ENCODE measurements at places on chromosomes 5 and 9.
A peak's percentile ranks its signal among the peaks of the same experiment; 100 is the strongest.

DNA sequence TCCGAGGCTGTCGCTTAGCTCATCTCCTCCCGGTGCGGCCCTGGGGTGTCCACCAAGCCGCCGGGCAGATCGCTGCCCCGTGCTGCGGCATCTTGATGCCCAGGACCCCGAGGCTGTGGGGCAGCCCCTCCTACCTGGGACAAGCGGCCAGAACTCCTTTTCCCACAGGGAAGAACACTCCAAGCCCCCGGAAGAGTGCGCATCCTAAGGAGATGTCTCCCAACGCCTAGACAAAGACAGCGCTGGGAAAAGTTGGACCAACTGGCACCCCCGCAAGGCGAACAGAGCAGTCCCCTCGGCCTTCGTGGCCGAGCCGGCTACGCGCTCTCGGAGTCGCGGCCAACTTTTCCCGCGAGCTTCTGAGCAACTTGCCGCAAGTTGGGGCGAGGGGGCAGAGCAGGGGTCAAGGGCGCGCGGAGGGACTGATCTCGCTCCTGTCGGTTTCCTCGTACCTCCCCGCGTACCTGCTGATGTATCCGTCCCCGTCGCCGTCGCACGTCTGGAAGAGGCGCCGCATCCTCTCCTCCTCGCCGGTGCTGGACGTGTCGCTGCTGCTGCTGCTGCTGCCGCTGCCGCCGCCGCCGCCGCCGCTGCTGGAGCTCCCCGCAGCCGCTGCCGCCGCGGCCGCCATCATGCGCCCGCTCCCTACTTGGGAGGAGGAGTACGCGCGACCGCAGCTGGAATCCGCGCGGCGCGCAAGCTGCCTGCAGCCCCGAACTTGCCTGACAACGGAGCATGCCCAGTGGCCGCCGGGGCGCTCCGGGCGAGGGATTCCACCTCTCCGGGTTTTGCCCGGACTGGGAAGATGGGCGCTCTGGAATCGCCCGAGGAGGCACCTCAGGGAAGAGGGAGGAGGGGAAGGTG lies at the start of gene MCC:
Gene MCC, minus strand, starts transcription at position 673 of the 864 bp plus-strand sequence.
- peak; percentile 5 for DNase-seq

- no peak for DNase-seq
Measured at GRCh38 chr9:122519376-122519775, 435 bp downstream of the OR1J4 start.

GRCh38 chr5:135075621-135076020 lies 41.6 kb upstream of the PITX1 start:
- DNase-seq, result no peak

GRCh38 chr9:69253057-69253456 lies 72.0 kb upstream of the ENTREP1 start:
- DNase-seq, result no peak

DNA sequence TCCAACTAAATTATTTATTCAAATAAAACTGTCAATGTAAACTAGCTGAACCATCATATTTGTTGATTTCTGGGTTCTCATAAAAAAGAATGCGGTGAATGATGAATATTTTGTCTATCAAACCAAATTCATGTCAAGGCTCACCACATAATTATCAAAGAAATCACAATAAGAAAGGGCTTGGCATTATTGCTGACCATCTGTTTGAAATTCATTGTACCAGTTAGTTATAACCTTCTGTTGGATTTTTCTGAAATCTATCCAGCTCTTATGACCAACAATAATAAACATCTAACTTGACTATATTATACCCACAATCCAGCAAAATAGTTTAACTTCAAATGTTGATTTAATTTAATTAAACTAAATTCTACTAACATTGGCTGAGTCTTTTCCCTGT lies 53.1 kb downstream of the GABRA1 start:
- DNase-seq, result no peak

DNA sequence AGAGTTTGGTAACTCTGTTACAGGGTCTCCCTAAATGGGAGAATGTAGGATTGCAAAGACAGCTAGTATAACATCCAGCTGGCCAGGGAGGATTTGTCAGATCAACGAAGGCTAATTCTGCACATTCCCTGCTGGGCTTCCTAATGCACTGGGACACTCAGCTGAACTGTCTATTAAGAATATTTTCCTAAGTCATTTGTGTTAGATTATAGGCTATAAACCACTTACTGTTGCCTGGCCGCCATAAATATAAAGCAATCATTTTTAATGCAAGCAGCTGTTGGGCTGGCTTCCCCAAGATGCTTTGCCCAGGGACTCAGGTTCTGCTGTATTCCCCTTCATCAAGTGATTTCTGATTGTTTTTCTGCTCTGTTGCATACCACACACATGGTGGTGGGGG lies 35.3 kb upstream of the SLIT3 start:
- DNase-seq, result no peak

DNA sequence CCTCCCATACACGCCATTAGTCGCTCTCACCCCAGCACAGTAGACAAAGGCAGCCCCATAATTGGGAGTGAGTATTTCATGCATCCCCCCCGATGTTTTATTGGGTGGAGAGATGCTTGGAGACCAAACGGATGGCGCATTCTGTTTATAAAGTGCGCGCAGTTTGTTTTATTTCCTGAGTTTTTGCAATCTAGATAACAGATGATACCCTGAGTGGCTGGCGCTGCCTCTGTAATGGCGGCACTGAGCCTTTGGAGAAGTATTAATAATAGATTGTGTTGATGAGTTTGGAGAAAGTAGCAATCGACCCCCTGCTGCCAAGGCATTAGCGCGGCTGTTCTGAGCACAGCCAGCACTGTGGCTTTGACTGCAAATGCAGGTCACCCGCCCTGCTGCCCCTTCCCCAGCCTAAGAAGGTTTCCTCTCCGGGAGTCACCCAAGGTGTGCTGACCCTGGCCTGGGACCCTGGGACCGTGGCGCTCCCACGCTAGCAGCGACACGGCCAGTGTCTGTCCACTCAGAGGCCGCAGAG lies 74.3 kb downstream of the LMX1B start:
- DNase-seq, result no peak

DNA sequence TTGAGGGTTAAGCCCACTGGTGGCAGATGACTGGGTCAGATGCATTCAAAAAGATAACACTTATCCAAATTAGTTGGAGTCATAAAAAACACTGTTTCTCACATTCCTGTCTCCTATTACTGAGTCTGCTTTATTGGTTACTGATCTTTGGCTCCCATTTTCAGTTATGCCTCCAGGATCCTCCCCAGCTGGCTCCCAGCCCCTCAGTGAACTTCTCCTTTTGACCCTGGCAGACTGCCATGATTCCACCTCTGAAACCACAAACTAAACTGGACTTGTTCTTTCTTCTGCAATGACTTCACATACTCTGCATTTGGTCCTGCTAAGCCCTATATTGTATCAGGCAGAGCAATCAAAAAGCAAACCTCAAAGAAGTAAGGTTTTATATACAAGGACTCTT lies 860.8 kb upstream of the DMAC1 start:
- no peak for DNase-seq

GRCh38 chr5:157598350-157598936 lies 22.9 kb upstream of the ADAM19 start:
- DNase-seq, result no peak

GRCh38 chr9:27545471-27545870 lies 15.9 kb upstream of the MOB3B start:
- no peak for DNase-seq

GRCh38 chr9:8388132-8388531 lies 588.6 kb upstream of the DMAC1 start:
- DNase-seq, result no peak

- DNase-seq, result peak; percentile 42
Measured at GRCh38 chr9:70421272-70422180, 7.1 kb upstream of the KLF9 start.

DNA sequence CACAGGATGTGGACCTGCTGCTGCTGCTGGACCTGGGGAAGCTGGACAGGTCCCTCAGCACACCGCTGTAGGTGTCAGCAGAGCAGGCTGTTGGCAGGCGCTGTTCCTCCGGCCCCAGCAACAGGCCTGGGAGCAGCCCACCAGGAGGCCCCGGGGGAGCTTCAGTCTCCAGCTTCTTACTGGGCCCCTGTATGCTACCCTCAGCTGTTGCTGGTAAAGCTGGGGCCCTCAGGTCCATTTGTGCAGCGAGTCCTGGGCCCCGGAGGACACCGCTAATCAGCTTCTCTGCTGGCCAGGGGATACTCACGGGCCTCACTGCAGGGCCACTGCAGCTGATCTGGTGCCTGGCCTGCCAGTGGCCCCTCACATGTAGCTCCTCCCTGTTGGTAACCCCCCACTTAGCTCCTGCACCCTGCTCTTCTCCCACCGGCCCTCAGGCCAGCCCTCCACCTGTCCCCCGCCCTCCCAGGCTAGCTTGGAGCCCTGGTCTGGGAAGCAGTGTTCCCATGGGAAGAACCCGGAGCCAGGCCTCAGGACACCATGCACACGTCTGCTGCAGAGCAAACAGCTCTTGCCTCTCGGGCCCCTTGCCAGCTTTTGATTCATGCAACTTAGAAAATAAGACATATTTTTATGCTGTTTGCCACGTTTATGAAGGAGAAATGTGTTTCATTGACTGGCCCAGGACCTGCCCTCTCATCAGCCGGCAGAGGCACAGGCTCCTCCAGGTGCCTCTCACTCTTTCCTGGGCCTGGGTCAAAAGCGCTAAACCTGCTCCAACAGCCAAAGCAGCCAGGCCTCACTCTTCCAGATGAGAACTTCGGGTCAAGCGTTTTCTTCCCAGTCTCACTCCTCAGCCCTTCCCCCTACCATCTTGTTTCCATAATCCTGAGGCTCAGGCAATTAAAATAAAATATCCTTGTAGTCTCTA lies 61.0 kb upstream of the ADAMTS2 start:
- no peak for DNase-seq

- DNase-seq, result no peak
Measured at GRCh38 chr9:28868228-28868990, 1295.1 kb upstream of the C9orf72 start.

- DNase-seq, result no peak
Measured at GRCh38 chr9:133740911-133741310, 2.8 kb upstream of the SARDH start.

DNA sequence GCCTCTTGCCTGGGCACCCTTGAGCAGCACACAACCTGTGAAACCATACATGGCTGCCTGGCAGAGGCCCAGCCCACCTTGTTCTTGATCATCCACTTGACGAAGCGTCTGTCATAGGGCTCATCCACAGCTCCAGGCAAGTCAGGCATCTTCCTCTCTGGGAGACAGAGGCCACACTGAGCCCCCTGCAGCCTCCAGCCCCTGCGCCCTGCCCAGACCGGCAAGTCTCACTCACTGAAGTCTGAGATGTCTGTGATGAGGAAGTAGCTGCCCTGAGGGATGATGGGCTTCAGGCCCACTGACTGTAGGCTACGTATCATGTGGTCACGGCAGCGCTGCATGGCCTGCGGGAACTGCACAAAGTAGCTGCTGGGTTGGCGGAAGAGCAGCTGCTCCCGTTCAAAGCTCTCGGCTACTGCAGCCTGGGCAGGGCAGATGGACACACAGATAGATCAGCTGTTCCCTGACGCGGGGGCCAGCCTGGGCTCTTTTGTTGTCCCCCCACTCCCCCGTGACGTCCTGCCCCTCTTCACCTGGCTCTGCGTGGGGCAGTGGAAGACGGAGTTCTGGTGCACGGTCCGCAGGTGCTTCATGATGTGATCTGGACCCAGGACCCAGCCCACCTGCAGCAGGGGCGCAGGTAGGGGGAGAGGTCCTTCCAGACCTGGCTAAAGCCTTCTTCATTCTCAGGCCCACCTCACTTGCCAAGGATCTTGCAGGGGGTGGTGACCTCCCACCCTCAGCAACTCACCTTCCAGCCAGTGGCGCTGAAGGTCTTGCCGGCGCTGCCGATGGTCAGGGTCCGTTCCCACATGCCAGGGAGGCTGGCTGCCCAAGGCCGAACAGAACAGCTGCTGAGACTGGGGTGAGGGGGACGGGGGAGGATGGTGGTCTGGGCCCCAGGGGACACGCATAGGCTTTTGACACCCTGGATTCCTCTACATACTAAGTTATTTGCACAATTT lies 5.9 kb upstream of the SPOUT1 start:
- DNase-seq, result no peak

- no peak for DNase-seq
Measured at GRCh38 chr5:72042097-72042496, 65.2 kb upstream of the MAP1B start.

- no peak for DNase-seq
Measured at GRCh38 chr5:68367287-68367686, 151.7 kb downstream of the PIK3R1 start.

- no peak for DNase-seq
Measured at GRCh38 chr5:76332611-76333205, 70.4 kb upstream of the IQGAP2 start.

DNA sequence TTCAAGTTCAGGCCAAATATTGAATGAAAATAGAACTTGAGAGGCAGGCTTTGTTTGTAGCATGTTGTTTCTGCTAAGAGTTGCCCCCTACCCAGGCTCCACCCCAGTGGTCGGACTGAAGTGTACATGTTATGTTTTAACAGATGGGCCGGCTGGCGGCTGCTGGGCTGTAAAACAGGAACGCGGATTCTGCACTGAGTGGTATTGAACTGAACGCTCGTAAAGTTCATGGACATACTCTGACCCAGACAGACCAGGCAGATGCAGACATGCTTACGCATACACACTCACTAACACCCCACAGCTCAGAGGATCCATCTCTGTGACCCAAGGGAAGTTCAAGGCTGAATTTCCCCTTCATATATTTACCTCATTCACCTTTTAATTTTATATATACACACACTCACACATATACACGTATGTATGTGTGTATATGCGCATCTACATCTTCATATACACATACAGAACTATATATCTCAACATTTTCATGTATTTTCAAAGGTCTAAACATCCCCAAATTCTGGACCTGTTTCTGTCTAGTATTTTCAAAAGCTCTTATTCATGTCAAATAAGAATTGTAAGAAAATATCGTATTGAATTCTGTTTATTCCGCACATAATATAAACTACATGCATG lies 1.4 kb downstream of the MARCHF3 start:
- no peak for DNase-seq

DNA sequence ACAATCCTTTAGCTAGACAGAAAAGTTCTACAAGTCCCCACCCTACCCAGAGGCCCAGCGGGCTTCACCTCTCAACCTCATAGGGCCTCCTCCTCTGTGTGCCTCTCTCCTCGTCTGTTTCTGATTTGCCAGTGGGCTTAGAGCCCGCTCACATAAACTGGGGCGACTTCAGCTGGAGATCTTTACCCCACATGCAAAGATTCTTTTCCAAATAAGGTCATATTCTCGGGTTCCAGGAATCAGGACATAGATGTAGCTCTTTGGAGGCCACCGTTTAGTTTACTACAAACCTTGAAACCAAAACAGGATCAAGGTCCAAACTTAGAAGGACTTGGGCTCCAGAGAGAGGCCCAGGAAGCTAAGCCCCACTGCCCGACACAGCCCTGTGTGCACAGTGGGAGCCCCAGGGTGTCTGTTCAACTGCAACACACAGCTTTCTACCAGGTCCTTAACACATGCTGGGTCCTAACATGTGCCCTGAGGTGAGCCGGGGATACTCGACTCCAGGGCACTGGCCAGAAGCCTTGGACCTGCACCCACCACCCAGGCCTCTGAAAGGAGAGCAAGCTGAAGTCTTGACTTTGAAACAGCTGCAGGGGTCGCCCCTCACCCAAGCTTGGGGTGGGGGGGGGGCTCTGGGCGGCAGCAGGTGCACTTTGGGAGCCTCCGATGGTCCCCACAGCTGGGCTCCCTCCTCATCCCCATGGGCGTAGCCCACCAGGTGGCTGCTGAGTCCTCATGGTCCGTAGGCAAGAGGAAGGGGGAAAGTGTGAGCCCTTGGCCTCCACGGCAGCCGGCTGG lies 26.8 kb upstream of the SLC12A7 start:
- no peak for DNase-seq

GRCh38 chr9:134174526-134175290 lies 10.3 kb upstream of the RNU6ATAC start:
- no peak for DNase-seq

Data from CD4-positive, alpha-beta T cell treated with Interleukin-6 at 100 ng/mL for 8 hours (primary cell).